ENCODE measurements at places on chromosomes 16 and 17.

DNA sequence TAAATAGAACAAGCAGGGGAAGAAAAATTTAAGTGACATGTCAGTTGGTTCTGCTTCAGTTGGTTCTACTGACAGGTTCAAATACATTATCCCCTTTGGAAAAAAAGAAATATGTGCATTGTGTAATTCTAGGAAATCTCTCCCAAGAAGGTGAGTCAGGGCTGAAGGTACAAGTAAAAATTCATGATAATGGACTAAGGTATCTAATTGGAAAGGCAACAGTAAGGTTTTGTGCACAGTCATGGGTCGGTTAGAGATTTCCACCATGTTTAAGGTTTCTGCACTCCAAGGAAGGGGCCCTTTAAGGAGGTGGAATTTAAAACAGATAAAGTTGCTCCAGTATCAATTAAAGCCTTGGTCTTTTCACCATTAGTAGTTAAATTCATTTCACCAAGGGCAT is 17.9 kb upstream of the B4GALNT2 start:
- no peak for DNase-seq

DNA sequence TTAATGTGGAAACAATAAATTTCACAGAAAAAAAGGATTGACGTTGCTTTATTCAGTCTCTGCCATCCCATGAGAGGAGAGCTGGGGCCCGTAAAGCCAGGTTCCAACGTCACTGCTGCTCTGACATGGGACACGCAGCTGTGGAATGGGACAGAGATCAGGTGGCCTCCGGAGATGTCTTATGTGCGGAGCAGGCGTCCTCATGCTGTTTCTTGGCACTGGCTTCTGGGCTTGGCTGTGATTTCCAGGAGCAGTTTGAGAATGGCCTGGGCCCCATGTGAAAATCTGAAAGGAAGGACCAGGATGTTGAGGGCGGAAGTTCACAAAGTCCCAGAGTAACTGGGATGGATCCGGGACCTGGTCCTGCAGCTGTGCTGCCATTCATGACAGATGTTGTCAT is 32.4 kb downstream of the NDEL1 start:
- DNase-seq, result no peak

DNA sequence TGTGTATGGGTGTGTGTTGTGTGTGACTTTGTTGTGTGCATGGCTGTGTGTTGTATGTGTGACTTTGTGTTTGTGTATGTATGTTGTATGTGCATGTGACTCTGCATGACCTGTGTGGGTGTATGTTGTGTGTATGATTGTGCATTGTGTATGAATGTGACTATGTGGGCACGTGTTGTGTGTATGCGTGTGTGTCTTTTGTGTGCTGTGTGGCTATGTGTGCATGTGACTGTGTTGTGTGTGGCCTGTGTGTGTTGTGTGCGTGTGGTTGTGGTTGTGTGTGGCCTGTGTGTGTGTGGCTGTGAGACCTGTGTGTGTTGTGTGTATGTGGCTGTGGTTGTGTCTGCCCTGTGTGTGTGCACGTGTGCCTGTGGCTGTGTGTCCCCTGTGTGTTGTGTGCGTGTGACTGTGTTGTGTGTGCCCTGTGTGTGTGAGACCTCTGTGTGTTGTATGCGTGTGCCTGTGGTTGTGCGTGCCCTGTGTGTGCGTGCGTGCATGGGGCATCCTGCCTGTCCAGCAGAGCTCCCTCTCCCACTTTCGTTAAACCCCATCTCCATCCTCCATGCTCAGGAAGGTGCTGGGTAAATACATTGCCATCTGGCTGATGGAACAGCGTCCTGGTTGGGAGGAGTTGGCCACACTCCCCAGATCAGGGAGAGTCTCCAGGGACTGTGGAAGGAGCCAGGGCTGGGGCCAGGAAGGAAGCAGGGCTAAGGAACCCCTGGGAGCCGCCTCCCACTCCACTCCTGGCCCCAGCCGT is 90.1 kb upstream of the GSE1 start:
- no peak for DNase-seq

GRCh38 chr17:17155568-17155967 is 50.6 kb downstream of the PLD6 start:
- no peak for DNase-seq

- DNase-seq, result no peak
Measured at GRCh38 chr17:81515530-81516041, 3.0 kb upstream of the ACTG1 start.

Data from CD4-positive, alpha-beta T cell treated with Interleukin-10 for 1 hour (primary cell).